ENCODE measurements at places on chromosomes 1 and 21.
A peak's percentile ranks its signal among the peaks of the same experiment; 100 is the strongest.

- no peak for DNase-seq
Measured at GRCh38 chr1:246043556-246043955, 463.5 kb downstream of the SMYD3 start.

DNA sequence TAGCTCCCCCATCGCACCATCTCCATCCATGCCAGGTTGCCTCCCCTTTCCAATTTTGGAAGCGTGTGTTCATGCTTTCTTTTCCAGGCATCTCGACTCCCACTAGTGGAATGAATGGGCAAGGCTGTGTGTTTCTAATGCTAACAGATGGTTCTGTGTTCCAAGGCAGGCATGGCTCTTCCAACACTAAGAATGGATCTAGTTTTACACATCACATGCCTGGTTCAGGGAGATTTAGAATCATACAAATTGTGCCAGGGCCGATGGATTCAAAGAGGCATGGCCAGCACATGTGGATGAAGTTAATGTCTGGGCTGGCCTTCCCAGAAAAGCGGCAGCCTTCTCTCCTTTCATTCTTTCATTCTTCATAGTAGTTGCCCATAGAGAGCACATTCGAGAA is 438.7 kb downstream of the PRDM2 start:
- DNase-seq, result no peak

GRCh38 chr1:162502928-162503327 is 5.3 kb downstream of the UHMK1 start:
- peak; percentile 88 for DNase-seq

- DNase-seq, result no peak
Measured at GRCh38 chr1:183831311-183831710, 26.4 kb downstream of the RGL1 start.

- DNase-seq, result no peak
Measured at GRCh38 chr1:76351655-76352054, 277.1 kb downstream of the ST6GALNAC3 start.

- DNase-seq, result peak; percentile 19
Measured at GRCh38 chr1:172203135-172203823, 217.2 kb upstream of the C1orf105 start.

- DNase-seq, result no peak
Measured at GRCh38 chr1:241711326-241711725, 59.2 kb downstream of the WDR64 start.

GRCh38 chr1:20725189-20726117 is 7.0 kb downstream of the SH2D5 start:
- peak; percentile 92 for DNase-seq

DNA sequence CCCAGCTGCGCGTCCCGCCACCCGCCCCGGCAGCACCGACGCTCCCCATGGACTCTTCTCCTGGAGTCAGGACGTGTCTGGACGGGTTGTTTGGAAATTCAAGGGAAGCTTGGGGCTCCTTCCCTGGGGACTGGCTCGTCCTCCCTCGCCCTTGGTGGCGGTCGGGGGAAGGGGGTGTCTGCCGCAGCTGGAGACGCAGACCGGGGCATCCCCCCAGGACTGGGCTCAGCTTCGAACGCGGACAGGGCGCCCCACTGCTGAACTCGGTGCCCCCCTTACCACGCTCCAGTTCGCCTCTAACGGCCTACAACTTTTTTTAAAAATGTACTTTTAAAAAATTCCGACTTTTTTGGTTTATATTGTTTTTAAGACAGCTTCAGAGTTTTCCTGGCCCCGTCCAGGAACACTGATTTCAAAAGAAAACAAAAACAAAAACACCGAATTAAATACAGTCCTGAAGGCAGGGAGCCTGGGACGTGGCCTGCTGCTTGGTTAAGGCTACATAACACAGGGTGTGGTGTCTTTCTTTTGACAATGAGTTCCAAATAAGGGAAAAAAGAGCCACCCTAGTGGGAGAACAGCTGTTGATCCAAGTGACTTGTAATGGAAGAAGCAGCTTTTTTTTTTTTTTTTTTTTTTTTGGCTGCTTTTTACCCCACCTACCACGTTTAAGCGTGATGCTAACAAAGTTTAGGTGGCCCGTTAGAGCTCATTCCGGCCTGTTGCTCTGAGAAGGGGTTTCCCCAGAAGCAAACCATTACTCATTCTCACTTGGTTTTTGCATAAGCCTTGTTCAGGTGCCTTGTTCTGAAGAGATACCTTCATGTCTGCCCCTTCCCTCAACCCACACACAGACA is 862 bp upstream of the DIPK1A start:
- DNase-seq, result peak; percentile 38

- peak; percentile 84 for DNase-seq
Measured at GRCh38 chr1:224377676-224378006, 21.0 kb downstream of the CNIH4 start.

GRCh38 chr1:7749126-7749525 is 22.0 kb upstream of the VAMP3 start:
- no peak for DNase-seq

Data from IMR-90 (cell line).